Urinary bladder (tissue), 4 donors: ENCODE measurements at places on chromosomes 5 and 9. TPM values are rescaled to one million over a fixed set of nuclear protein-coding genes. Genes with fewer than 3 reads are reported as not detected.

Gene ARL14EPL
- not detected for total RNA-seq

- DNase-seq = no peak
Measured at GRCh38 chr5:100746730-100747129, 156.4 kb downstream of the ST8SIA4 start.

DNA sequence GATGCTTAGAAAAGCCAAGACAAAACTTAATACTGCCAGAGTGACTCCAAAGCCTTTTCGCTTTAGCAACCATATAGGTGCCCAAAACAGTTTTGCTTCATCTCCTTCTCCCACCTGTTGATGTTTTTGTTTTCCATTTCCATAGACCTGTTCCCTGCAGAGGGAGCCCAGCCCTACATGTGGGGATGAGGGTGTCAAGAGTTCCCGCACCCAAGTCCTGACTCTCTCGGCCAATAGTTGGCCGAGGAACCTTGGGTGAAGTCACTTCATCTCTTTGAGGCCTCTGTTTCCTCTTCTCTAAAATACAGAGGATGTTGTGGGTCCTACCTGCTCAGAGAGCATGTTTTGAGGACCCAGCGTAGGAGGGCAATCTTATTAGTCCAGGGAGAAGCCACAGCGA, 38.5 kb upstream of the LCP2 start:
- DNase-seq = no peak

Gene SLC28A3
- total RNA-seq = 2.0 TPM

GRCh38 chr9:86829496-86830046, 117.7 kb downstream of the GAS1 start:
- no peak for DNase-seq

DNA sequence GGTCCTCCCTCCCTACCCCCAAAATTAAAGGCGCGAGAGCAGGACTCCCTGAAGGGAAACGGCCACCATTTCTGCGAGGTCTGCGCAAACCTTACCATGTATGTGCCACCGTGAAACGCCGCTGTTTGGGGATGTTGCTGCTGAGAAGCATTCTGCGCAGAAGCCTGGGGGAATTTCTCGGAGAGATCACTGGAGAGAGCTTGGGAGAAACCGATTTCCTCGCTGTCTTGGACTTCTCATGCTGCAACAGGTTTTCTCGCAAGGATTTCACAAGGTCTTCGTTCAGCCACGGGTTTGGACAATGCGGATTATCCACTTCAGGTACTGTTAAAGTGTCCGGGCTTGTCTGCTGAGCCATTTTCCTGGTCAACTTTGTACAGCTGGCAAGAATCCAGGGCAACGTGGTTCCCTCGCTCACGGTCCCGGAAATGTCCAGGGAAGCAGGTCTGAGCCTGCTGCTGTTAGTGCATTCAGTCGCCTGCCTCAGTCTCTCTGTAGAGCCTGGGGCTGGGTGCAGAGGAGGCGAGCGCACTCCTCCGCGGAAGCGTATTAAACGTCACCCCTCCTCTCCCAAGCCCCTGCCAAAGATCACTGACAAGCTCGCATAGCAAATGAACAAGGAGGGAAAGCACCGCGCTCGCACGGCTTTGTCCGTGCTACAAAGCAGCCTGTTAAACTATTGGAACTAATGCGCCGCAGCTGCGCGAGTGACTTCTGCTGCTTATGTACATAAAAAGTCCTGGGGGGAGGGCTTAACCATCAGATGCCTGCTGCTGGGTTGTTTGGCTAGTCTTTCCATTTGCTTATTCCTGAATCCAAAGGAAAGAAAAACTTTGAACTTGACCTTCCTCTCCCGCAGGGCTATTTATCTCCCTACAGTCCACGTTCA, 125.1 kb downstream of the PDE4D start:
- DNase-seq = peak; percentile 69

Gene OSMR
- 24.7 TPM for total RNA-seq

DNA sequence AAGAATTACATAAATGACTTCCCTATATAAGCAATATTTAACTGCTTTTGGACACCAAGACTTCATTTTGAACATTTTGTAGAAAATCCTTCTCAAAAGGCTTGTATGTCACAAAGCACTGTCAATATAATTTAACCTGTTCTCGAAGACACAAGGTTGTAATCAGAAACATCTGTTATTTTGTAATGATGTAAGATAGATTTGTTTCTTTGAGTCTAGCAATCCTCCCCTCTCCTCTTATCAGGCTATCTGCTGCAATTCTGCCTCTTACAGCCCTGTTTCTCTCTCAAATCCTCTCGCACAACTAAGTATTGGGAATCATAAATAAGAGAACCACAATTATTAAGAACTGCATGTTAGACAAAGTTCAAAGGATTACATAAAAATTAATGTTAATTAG, 18.6 kb upstream of the TARS1 start:
- DNase-seq = no peak

Gene ELOVL7
- 2.6 TPM for total RNA-seq

GRCh38 chr5:134567641-134568336, 42.3 kb downstream of the JADE2 start:
- DNase-seq = no peak
